ENCODE measurements at places on chromosomes 4 and X.

DNA sequence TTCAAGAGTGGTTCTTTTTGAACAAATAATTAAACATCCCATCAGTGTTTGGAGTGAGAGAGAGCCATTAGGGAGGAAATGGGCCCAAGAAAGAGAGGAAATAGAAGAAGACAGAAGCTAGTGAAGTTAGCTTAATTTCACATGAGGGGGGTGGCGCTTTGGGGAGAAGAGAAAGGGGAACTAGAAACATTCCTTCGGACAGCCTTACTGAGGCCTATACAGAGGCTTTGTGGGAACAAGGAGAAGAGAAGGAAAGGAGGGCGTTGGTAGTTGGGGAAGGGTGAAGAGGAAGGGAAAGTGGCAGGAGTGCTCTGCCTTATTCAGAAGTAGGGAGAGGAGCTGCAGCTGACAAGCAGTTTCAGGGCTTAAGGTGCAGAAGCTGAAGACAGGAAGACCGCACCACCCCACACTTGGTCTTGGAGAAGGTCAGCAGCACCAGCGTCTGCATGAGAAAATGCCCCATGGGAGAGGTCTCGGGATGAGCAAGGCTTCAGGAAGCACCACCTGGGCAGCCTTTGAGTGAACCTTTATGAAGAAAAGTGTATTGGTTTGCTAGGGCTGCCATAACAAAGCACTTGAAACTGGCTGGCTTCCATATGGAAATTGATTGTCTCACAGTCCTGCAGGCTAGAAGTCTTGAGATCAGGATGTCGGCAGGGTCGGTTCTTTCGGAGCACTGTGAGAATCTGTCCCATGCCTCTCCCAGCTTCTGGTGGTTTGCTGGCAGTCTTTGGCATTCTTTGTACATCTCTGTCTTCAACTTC lies 85.1 kb downstream of the KIT start:
- DNase-seq = no peak

DNA sequence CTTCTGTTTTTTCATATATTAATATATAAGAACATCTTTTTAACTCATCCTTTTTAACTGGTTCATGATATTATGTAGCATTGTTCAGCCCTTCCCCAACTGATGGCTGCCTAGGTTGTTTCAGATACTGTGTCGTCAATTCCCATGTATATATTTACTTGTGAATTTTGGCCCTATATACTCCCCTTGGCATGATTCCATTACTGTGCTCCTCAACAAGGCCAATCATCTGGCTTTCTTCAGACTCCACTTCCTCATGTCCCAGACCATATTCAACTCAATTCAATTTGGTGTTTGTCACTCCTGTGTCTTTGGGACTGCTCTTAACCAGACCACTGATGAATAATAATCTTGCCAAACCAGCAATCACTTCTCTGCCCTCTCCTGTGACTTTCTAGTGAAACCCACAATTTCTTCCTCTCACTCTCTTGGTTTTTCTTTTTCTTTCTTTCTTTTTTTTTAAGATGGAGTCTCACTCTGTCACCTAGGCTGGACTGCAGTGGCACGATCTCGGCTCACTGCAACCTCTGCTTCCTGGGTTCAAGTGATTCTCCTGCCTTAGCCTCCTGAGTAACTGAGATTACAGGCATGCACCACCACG lies 2.7 kb upstream of the WDR45 start:
- DNase-seq = no peak

- no peak for DNase-seq
Measured at GRCh38 chr4:185244763-185245162, 35.4 kb downstream of the SNX25 start.

GRCh38 chr4:22385611-22386011 lies 130.3 kb downstream of the ADGRA3 start:
- DNase-seq = no peak

- peak; percentile 50 for DNase-seq
Measured at GRCh38 chr4:55947254-55947882, 1.4 kb upstream of the CEP135 start.

- peak; percentile 59 for DNase-seq
Measured at GRCh38 chr4:6608758-6609414, 31.6 kb upstream of the MRFAP1 start.

DNA sequence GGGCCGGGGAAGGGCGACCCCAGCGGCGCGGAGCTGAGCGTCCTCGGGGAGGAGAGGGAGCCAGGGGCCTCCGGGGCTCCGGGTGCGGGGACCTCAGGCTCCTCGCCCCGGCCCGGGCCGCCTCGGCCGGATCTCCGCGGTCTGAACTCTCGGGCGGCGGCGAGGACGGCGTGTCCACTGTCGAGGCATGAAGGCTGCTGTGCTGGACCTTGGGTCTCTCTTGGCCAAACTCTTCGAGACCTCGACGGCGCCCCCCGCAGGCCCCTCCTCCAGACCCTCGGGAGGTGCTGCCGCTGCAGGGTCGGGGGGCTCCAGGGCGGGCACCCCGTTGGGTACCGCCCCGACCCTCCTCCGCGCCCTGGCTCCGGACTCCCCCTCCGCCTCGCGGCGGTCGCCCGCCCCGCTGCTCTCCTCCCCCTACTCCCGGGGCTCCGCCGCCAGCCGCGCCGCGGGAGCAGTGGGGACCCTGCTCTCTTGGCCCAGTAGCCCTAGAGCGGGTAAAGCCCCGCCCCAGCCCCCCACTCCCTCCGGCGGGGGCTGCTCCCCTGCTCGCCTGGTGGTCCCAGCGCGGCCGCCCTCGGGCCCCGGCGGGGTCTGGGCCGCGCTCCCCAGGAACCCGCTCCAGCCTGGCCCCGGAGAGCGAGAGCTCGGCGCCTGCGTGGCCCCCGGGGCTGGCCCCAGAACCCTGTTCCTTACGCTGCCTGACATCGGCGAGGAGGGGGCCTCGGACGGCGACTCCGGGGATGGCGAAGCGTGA lies 564 bp downstream of the FAM149A start:
- DNase-seq = no peak

DNA sequence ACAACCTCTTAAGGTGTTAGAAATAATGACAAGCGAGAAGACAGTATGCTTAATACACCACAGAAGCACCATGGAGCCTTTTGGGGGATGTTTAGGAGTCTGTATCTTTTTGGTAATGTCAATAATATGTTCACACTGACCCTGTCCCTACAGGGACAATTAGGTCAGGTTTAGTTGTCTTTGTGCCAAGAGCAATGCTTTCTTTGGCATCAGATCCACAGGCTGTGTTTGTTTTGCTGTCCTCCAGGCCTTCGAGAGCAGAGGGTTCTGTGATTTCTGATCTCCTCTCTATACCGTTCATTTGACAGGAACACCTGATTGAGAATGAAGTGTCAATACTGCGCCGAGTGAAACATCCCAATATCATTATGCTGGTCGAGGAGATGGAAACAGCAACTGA lies 153.8 kb downstream of the DCLK2 start:
- no peak for DNase-seq

- DNase-seq = no peak
Measured at GRCh38 chr4:184824776-184825084, 1.0 kb downstream of the ACSL1 start.
